ENCODE measurements at places on chromosomes 13 and 19. TPM values are rescaled to one million over a fixed set of nuclear protein-coding genes. Genes with fewer than 3 reads are reported as not detected.
A peak's percentile ranks its signal among the peaks of the same experiment; 100 is the strongest.

The AMER2 gene
- not detected for total RNA-seq

The AZU1 gene
- 1.7 TPM for total RNA-seq

The KATNAL1 gene
- 18.4 TPM for total RNA-seq

The NLRP5 gene
- total RNA-seq: not detected

The RCBTB1 gene
- total RNA-seq: 24.9 TPM

The IGFL3 gene
- not detected for total RNA-seq

The KLK6 gene
- total RNA-seq: not detected

The SELENOV gene
- not detected for total RNA-seq

- no peak for DNase-seq
Observed at GRCh38 chr13:91464336-91464735, 65.9 kb downstream of the GPC5 start.

DNA sequence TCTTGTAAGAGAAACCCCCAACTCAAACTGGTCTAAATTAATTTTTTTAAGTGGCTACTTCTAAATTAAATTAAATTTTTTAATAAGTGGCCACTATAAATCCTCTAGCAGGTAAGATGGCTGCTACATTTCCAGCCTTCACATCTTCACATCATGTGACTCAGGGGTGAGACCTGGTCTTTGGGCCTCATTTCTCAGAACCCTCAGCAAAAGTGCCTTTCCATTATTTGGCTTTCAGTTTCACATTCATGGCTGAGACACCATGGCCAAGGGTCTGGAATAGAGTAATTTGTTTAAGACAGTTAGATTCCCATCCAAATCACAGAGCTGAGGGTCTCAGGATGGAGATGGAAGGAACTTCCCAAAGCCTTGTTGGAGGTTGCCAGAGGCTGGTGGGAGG is 47.5 kb downstream of the DCT start:
- no peak for DNase-seq

- DNase-seq: no peak
Observed at GRCh38 chr13:53398051-53398450, 369.4 kb downstream of the OLFM4 start.

GRCh38 chr13:114200399-114200911 is 21.4 kb downstream of the CFAP97D2 start:
- no peak for DNase-seq

DNA sequence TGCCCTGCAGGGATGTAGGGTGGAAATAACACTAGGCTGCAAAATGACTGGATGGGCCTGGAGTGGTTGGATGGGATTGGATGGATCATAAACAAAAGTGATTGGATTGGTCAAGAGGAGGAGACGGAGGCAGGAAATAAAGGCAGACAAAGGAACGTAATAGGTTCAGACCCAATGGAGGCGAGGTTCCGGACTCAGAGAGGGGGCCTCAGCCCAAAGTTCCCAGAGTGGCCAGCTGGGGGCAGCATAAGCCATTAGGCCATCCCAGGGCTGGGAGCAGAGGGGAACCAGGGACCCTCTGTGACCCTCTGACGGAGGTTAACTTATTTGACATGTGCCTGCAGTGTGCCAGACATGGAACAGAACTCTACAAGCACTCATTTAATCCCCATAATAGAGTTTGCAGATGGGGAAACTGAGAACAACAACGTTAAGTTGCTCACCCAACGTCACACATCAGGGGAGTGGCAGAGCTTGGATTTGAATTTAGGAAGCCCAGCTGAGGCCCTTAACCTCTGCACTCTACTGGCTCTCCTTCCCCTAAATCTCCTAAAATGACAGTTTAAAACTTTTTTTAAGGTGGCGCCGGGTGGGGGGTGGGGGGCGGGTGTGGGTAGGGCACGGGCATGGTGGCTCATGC is 15.3 kb upstream of the MAP1S start:
- peak; percentile 68 for DNase-seq

DNA sequence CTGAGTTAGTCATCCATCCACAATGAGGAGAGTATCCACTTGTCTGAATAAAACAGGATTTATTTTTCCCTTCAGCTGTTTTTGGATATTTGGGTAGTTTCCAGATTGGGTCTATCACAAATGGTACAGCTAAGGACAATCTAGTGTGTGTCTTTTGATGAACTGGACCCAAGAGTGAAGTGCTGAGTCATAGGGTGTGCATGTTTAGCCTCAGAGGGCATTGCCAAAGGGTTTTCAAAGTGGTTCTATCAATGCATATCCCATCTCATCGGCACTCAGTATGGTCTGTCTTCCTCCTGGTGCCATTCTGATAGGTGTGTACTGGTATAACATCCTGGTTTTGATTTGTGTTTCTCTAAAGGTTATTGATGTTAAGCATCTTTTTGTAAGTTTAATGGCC is 62.3 kb downstream of the GSX1 start:
- DNase-seq: no peak

GRCh38 chr13:89750371-89750770 is 1597.1 kb upstream of the MIR17HG start:
- DNase-seq: no peak

- DNase-seq: no peak
Observed at GRCh38 chr13:101700598-101700997, 248.1 kb downstream of the ITGBL1 start.

GRCh38 chr13:87128491-87128890 is 542.7 kb upstream of the SLITRK5 start:
- DNase-seq: no peak

- DNase-seq: no peak
Observed at GRCh38 chr13:94192431-94192975, 287.0 kb downstream of the DCT start.

- DNase-seq: no peak
Observed at GRCh38 chr19:38805180-38805579, 7.6 kb downstream of the LGALS4 start.

DNA sequence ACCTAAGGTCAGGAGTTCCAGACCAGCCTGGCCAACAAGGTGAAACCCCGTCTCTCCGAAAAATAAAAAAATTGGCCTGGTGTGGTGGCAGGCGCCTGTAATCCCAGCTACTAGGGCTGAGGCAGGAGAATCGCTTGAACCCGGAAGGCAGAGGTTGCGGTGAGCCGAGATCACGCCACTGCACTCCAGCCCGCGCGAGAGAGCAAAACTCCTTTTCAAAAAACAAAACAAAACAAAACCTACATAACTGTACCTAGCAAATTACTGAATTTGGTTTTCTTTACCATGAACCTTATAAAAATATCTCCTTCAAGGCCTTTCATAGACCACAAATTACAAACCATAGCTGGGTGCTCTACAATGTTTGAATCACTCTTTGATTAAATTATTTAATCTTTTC is 760 bp downstream of the ZNF91 start:
- DNase-seq: peak; percentile 60

GRCh38 chr13:20938302-20938701 is 35.8 kb upstream of the XPO4 start:
- no peak for DNase-seq

GRCh38 chr13:24104723-24105122 is 55.8 kb upstream of the SPATA13 start:
- no peak for DNase-seq

DNA sequence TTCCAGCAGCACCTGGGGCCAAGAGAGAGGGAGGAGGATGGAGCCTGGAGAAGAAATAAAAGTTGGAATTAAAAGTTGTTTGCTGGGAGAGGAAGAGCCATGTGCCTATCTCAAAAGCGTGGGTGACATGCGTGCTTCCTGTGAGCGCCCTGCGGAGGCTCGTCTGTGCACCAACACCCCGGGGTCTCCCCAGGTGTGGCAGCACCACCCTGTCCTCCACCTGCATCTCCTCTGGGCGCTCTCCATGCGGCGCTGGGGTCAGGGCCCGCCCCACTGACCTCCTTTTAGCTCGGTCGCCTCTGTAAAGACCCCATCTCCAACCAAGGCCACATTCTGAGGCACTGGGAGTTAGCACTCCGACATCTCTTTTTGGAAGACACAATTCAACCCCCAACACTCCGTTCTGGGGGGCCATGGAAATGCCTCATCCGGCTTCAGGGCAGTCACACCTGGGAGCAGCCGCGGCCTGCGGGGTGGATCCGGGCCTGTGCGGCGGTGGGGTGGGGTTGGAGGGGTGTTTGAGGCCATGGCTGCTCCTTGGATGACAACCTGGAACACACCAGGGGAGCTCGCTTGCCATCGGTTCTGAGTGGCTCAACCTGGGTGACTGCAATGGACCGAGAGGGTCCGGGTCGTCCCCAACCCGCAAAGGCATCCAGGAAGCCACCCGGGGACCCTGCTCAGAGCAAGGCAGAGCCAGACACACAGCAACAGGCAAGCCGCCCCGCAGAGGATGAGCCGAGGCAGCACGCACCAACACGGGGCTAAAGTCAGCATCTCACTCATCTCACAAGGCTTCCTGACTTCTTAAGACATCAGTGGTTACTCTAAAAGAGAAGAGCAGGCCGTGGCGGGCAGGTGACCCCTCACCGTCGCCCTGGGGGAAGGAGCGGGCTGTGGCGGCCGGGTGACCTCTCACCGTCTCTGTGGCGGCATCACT is 79.4 kb upstream of the MCF2L start:
- DNase-seq: peak; percentile 43

GRCh38 chr19:5932609-5933262 is 18.7 kb downstream of the CAPS start:
- no peak for DNase-seq

GRCh38 chr13:99506634-99507033 is 5.4 kb downstream of the TM9SF2 start:
- no peak for DNase-seq

- no peak for DNase-seq
Observed at GRCh38 chr13:113443991-113444390, 9.3 kb downstream of the ADPRHL1 start.
